ENCODE measurements at places on chromosomes 12 and 14.

DNA sequence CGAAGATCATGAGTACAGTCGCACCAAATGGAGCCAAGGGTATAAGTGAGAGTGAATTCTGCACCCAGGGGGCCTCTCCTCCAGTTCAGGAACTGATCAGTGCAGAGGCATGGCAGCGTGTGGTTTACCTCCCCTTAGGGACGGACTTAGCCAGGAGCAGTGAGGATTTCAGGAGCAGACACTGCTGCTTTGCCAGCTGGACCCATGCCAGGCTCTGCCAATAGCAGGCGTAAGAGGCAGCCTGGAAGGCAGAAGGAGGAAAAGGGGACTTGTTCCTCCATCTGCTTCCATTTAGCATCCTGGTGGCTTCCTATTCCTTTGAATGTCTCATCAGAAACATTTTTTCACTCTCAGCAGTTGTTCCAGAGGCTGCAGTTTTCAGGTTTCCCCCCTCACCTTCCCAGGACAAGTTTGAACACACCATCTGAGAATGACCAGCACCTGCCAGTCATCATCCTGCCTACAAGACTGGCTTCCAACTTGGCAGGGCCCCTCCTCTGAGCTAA, 137.0 kb upstream of the LMNTD1 start:
- no peak for DNase-seq

DNA sequence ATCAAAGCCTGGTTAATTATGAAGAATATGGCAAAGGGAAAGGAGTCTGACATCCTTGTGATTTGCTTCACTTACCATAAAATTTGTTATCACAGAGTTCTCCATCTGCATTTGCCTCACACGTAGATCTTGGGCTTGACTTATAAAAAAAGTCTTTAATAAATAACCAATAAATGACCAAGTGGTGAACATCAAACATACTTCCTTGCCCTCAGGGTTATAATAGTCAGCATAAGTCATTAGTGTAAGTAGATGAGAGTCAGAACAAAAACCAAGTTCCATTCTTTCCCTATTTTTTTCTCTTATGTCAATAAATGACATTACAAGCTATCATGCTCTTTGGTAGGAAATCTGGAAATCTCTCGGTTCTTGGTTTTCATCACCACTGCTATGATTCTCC, 635.4 kb upstream of the ATXN7L3B start:
- no peak for DNase-seq

DNA sequence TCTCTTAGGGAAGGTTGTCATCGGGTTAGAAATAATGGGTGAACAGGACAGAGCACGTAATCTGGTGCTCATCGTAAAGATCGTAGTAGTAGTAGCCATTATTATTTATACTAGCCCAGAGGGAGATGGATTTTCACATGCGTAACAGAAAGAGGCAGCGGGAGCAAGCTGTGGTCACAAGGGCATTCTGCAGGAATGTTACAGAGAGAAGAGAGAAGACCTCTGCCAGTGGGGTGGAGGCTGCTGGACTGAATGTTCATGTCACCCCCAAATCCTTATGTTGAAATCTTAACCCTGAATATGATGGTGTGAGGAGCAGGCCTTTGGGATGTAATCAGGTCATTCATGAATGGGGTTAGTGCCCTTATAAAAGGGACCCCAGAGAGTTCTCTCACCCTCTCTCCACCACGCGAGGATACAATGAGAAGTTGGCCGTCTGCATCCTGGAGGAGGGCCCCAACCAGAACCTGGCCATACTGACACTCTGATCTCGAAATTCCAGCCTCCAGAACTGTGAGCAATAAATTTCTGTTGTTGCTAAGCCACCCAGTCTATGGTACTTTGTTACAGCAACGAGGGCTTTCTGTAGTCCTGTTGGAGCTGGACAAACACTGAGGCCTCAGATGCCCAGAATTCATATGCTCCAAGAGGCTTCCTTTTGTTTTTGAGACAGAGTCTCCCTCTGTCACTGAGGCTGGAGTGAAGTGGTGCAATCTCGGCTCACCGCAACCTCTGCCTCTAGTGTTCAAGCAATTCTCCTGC, 131.2 kb upstream of the MED13L start:
- DNase-seq = no peak

DNA sequence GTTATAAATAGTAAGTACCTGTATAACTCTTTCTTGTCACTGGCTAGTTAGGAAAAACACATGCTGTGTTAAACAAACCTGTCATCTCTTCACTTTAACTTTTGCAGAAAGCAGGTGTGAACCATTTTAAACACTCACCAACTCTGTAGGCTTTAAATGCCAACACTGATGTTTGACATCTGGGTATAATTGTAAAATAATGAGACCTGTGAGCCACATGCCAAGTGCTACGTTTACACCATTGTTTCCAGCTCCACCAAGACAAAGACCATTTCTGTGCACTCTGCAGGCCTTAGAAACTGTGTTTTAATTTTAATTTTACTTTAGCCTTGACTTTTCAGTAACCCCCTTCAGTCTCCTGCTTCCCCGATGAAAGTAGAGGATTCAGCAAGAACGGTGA, 11.0 kb downstream of the TPH2 start:
- DNase-seq = no peak

- DNase-seq = no peak
These were observed 89.5 kb upstream of the SLC38A2 start for GRCh38 chr12:46461907-46462640.

- DNase-seq = no peak
These were observed 18.3 kb downstream of the IL26 start for GRCh38 chr12:68207276-68207675.

DNA sequence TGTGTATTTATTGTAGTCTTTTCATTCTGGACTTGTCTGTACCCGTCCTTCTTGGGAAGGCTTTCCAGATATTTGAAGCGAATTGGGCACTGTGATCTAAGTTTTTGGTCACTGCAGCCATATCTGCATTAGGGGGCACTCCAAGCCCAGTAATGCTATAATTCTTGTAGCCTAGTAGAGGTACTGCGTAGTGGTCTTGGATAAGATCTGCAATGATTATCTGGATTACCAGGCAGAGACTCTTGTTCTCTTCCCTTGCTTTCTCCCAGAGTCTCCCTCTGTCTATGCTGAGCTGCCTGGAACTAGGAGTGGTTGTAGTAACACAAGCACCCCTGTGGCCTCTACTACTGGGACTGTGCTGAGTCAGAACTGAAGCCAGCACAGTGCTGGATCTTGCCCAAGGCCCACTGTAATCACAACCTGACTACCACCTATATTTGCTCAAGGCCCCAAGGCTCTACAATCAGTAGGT, 30.0 kb downstream of the SLC38A2 start:
- DNase-seq = no peak

GRCh38 chr14:100858838-100859220, 32.9 kb downstream of the MEG3 start:
- no peak for DNase-seq

DNA sequence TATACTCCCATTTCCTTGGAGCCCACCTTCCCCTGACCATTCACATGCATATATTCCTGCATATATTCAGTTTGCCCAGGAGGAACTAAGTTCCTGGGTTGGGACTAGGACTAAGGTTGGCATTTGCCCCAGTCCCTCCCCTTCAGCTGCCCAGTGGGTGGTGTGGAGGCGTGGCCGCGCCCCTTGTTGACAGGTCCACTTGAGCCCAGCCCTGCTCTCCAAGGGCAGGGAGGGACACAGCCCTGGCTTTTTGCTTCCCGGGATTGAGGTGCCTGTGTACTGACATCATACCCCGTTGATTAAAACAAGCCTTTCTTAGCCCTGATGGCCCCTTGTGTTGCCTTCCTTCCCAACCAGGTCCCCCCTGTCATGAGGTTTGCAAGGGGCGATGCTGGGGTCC, 7.3 kb downstream of the ERBB3 start:
- no peak for DNase-seq

DNA sequence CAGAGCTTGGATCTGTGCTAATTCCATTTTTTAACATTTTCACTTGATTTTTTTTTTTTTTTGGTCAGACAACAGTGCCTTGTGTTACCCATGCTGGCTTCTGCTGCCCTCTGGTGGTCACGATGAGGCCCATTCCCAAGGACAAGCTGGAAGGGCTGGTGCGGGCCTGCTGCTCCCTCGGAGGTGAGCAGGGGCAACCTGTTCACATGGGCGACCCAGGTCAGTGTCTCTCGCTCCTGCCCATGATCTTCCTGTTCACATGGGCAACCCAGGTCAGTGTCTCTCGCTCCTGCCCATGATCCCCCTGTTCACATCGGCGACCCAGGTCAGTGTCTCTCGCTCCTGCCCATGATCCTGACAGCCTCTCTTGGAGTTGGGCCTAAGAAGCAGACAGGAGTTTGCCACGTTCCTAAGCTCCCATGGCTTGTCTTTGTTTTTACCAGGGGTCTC, 59.4 kb downstream of the DGLUCY start:
- peak; percentile 65 for DNase-seq

- no peak for DNase-seq
These were observed 281.6 kb downstream of the ITPR2 start for GRCh38 chr12:26551385-26551784.

- no peak for DNase-seq
These were observed 170.6 kb downstream of the PRKCH start for GRCh38 chr14:61491876-61492434.

- no peak for DNase-seq
These were observed 491.8 kb downstream of the PCNX1 start for GRCh38 chr14:71399057-71399487.

DNA sequence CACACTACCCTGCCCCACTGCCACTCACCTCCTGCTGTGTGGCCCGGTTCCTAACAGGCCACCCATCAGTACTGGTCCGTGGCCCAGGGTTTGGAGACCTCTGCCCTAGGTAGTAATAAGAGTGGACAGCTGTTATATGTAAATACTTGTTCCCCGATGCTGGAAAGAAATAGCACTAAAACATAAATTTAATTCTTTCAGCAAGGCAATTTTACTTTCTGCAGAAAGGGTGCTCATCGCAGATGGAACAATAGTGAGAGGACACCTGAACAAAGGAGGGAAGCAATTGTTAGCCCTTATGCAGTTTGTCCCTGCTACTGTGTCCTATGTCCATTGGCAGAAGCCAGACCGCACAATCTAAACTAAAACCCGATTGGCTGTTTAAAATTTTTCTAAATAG, 5.9 kb upstream of the CYP46A1 start:
- DNase-seq = no peak

DNA sequence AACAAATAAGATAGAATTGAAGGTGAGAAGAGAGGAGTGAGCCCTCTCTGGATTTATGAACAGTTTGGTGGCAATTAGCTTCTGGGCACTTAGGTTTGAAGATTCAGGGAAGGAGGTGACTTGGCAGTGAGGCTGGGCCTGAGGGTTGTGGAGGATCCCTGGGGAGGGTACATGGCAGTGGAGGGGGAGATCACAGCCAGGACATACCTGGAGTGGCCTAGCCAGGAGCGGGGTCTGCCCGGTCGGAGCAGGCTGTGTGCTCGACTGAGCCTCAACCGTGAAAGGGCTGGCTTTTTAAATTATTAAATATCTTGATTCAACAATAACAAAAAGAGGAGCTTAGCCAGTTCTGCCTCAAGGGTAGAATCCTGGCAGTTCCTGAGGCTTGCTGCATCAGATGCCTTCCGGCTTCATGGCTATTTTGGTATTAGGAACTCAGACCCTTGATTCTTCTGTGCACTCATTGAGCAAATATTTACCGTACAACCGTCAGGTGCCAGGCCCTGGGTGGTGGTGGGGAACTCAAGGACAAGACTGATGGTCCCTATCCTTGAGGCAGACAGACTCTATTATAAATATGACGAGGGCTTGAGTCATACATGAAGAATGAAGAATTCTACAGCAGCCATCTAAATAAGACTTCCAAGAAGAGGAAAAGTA, 73.4 kb downstream of the SPTB start:
- peak; percentile 78 for DNase-seq

DNA sequence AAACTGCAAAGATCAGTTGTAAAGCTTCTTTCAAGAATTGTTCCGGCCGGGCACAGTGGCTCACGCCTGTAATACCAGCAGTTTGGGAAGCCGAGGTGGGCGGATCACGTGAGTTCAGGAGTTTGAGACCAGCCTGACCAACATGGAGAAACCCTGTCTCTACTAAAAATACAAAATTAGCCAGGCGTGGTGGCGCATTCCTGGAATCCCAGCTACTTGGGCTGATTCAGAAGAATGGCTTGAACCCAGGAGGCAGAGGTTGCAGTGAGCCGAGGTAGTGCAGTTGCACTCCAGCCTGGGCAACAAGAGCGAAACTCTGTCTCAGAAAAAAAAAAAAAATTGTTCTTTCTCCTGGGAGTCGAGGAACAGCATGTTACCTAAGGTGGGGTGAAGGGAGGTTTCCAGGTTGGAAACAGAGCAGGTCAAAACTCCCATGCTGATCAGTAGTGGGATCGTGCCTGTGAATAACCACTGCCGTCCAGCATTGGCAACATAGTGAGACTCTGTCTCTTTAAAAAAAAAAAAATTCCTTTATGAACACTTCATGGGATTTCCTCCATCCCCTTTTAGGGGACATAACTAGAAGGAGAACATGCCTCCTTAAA, 13.9 kb downstream of the FBXO34 start:
- no peak for DNase-seq

- no peak for DNase-seq
These were observed 32.4 kb downstream of the PIGH start for GRCh38 chr14:67567654-67568053.

Data from astrocyte of the cerebellum (primary cell).